ENCODE measurements at places on chromosomes 7 and 10. TPM values are rescaled to one million over a fixed set of nuclear protein-coding genes. Genes with fewer than 3 reads are reported as not detected.

DNA sequence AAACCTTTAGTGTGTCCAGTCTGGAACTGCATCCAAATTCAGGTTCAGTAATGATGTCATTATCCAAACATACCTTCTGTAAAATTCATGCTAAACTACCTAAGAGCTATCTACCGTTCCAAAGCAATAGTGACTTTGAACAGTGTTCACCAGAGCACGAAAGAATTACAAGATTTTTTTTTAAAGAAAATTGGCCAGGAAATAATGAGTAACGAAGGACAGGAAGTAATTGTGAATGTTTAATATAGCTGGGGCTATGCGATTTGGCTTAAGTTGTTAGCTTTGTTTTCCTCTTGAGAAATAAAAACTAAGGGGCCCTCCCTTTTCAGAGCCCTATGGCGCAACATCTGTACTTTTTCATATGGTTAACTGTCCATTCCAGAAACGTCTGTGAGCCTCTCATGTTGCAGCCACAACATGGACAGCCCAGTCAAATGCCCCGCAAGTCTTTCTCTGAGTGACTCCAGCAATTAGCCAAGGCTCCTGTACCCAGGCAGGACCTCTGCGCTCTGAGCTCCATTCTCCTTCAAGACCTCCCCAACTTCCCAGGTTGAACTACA, 694 bp upstream of the FAS start:
- DNase-seq: no peak

DNA sequence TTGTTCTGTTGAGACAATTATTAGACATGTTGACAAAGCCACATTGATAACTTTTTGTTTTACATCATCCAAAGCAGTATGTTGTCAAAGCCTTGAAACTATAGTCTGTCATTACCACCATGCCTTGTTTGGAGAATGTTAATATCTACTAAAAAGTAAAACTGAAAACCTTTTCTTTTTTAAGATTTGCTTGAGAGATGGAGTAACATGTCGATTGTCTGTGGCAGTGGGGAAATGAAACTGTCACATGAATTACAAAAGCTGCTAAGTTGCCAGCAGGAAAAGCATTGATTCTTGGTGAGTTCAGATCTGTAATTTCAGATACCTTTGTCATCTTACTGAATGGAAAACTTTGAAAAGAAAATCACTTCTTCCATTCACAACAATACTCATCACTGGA, 69.1 kb downstream of the TFPI2 start:
- no peak for DNase-seq

The PDE6C gene
- total RNA-seq: not detected

GRCh38 chr7:38318803-38319416, 45.5 kb upstream of the TARP start:
- peak; percentile 20 for DNase-seq

- DNase-seq: no peak
Observed at GRCh38 chr7:122298131-122298530, 6.4 kb downstream of the FEZF1 start.

- no peak for DNase-seq
Observed at GRCh38 chr10:15237351-15237750, 68.9 kb upstream of the NMT2 start.

DNA sequence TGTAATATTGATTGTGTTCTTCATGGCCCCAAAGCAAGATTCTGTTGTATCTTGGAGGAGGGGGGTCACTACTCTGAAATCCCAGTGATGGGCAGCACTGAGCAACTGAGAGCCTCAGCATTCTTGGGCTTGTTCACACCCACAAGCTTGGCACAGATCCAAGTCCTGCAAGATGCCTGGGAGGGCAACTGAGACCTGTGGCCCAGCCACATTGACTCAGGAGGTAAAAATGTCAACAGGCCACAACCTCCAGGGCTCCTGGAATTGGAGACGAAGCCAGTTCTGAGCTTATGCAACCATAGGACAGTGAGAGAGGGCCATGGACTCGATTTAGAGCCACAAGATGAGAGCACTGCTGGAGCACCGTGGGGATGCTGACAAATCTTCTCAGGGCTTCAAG, 3.1 kb upstream of the DOCK1 start:
- no peak for DNase-seq

DNA sequence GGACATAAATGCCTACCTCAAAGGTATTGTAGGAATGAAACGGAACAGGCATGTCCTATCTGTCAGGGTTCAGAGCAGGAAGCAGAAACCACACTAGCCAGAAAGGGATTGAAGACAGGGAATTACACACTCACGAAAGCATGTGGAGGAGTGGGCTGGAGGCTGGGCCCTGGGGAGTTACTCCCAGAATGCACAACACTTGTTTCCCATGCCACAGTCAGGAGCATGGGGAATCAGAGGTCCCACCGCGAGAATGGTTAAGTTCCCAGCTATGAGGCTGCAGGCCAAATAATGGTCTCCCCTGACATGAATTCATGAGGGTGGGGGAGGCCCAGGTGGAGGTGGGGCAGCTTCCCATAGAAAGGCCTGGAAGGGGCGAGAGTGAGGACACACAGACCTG, 212.7 kb downstream of the HERPUD2 start:
- DNase-seq: no peak

The DOCK4 gene
- 13.0 TPM for total RNA-seq

GRCh38 chr10:30029164-30029871, 30.1 kb downstream of the JCAD start:
- DNase-seq: no peak

DNA sequence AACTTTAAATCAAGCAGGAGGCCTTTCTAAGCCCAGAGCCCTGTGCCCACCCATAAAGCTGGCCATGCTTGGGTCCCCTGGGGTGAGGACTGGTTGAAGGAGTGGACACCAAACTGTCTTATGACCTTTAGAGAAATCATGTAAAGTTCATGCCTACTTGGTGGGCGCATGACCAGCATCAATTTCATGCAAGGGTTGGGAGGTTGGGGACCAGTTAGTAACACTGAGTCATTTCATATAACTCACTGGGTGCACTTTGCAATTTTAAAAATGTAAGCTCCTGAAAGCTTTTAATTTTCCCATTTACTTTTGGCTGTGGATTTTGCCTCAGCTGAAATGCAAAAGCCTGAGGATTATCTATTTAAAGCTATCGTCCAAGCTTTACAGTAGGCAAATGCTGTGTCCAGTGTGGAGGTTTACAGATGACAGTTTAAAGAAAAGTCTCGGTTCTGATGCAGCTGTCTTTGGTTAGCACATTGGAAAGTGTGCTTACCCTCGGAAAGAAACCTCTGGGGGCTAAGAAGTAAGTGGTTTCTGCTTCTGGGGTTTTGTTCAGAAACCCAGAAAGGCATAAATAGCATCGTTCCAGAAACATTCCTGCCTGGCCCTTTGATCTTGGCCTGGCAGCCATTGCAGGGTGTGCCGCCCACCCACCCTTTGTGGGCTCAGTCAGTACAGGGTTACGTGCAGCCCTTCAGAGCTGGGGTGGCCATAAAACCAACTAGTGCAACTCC, 48.8 kb upstream of the CHST15 start:
- DNase-seq: no peak

DNA sequence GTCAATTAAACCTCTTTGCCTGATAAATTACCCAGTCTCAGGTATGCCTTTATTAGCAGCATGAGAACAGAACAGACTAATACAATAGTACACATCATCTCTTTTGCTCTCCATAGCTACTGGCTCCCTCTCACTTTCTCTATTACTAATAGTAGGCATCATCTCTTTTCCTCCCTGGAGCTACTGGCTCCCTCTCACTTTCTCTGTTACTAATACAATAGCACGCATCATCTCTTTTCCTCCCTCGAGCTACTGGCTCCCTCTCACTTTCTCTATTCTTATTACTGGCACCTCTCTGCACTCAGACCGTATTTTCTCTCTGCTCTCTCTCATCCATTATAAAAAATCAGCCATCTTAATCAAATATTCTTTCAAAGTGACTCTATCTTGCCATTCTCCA, 37.1 kb downstream of the SLC25A13 start:
- no peak for DNase-seq

DNA sequence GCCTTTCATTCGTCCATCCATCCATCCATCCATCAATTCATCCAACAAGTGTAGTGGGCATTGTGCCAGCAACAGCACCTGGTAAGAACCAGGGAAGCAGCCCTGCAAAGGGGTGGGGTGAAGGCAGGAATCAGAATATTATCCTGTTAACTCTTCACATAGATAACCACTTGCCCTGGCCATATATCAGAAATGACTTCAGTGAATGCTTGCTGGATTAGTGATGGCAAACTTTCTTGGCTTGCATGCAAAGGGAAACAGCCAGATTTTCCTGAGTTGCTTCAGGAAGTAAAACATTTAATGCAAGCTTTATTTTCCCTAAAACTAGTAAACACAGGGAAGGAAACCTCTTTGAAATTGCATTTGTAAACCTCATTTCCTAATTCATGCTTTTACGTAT, 743 bp downstream of the OR2A5 start:
- no peak for DNase-seq

Measured in heart right ventricle (tissue), 16 donors.